ENCODE measurements at places on chromosomes 4 and X. TPM values are rescaled to one million over a fixed set of nuclear protein-coding genes. Genes with fewer than 3 reads are reported as not detected.

- no peak overlapping the region for H3K27ac ChIP-seq
- DNase-seq = no peak
- H3K27me3 ChIP-seq = peaks cover 2% of the 10 kb centered on the region
These were observed 96.2 kb upstream of the IL1RAPL2 start for GRCh38 chrX:104469771-104470170.

GRCh38 chr4:170868170-170868569 lies 778.4 kb upstream of the AADAT start:
- no peaks in the 10 kb centered on the region for H3K27me3 ChIP-seq
- no peak for DNase-seq
- H3K27ac ChIP-seq = no peak overlapping the region
- H3K36me3 ChIP-seq = no peaks in the 10 kb centered on the region
- H3K4me3 ChIP-seq = no peak overlapping the region

Gene USP46
- total RNA-seq = 15.4 TPM

Gene NXF2
- not detected for total RNA-seq

Gene CSAG2
- total RNA-seq = not detected

- no peaks in the 10 kb centered on the region for H3K4me1 ChIP-seq
- H3K4me3 ChIP-seq = peak overlapping the region; percentile 91
- DNase-seq = peak; percentile 29
- H3K27me3 ChIP-seq = peaks cover 6% of the 10 kb centered on the region
- no peak overlapping the region for H3K27ac ChIP-seq
These were observed 1.4 kb downstream of the JADE3 start for GRCh38 chrX:46913667-46914066.

DNA sequence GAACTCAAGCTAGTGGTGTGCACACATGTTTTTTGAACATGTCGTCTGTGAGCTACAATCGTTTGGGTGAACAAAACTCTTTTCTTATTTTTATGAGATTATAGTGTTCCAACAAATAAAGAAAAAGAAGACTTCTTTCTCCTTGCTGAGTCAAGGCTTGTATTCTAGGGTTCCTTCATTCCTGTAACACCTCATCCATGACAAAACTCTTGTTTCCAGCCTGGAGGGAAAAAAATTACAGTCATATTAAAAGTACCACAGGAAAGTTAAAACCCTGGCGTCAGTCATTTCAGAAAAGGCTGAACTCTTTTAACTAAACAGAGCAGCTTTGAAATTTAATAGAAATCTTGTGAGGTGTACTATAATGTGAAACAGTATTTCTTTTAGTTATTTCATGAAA lies 79.2 kb upstream of the BOD1L1 start:
- H3K27ac ChIP-seq = no peak overlapping the region
- DNase-seq = no peak
- H3K4me1 ChIP-seq = no peaks in the 10 kb centered on the region
- H3K4me3 ChIP-seq = no peak overlapping the region
- no peaks in the 10 kb centered on the region for H3K36me3 ChIP-seq

DNA sequence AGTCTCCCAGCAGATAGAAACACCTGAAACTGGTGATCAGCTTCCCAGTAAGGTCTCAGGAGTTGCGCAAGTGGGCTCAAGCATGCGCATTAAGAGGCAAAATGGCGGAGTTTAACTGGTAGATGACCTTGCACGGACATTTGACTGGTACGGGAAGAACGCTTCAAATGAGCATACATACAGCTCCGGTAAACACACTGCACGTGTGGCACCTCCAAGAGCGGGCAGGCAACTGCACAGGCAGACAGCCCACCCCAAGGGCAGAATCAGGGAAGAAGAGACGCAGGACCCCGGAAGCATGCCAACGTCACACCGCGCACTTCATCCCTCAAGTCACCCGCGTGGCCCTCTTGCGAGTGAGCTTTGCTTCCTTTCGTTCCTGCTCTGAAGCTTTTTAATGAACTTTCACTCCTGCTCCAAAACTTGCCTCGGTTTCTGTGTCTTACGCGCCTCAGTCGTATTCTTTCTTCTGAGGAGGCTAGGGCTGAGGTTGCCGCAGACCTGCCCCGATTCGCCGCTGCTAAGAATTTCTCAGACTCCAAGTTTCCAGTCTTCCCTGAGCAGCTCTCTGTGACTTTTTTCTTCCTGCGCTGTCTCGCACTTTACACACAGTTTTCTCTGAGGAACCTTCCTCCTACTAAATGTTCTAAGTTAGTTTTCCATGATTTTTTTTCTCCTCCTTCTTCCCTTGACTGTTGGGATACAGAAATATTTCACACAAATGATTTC lies 180.7 kb upstream of the ZFP42 start:
- peak; percentile 23 for DNase-seq
- no peaks in the 10 kb centered on the region for H3K4me1 ChIP-seq
- no peaks in the 10 kb centered on the region for H3K27me3 ChIP-seq
- peak overlapping the region; percentile 42 for H3K4me3 ChIP-seq
- peak overlapping the region; percentile 83 for H3K27ac ChIP-seq

- peak within 1 kb of the TSS; percentile 93 for H3K4me3 ChIP-seq
- H3K36me3 ChIP-seq = no peaks in the 10 kb centered on the region
- peak; percentile 65 for DNase-seq
- peak within 1 kb of the TSS; percentile 85 for H3K27ac ChIP-seq
- H3K4me1 ChIP-seq = peaks cover 13% of the 10 kb centered on the region
- H3K27me3 ChIP-seq = no peaks in the 10 kb centered on the region
These were observed at the start of gene PKD2 for GRCh38 chr4:88007304-88008121. TSS of gene PKD2 (plus strand) at chr4:88007635. CDS start at chr4:88007734, 99 bp downstream.

GRCh38 chr4:5101571-5101970 lies 50.3 kb downstream of the STK32B start:
- no peak overlapping the region for H3K27ac ChIP-seq
- no peak for DNase-seq
- no peaks in the 10 kb centered on the region for H3K4me1 ChIP-seq
- no peaks in the 10 kb centered on the region for H3K36me3 ChIP-seq
- H3K4me3 ChIP-seq = no peak overlapping the region

Gene IBSP
- total RNA-seq = not detected

- no peaks in the 10 kb centered on the region for H3K27me3 ChIP-seq
- no peak overlapping the region for H3K4me3 ChIP-seq
- H3K27ac ChIP-seq = no peak overlapping the region
- H3K4me1 ChIP-seq = 0 out of 2 replicates have a peak, but pooled peaks cover 2% of the 10 kb centered on the region
- no peaks in the 10 kb centered on the region for H3K36me3 ChIP-seq
These were observed 82.8 kb downstream of the ARSF start for GRCh38 chrX:3124031-3124430.

GRCh38 chrX:9710332-9710731 lies 55.3 kb downstream of the GPR143 start:
- H3K27me3 ChIP-seq = no peaks in the 10 kb centered on the region
- no peaks in the 10 kb centered on the region for H3K4me1 ChIP-seq
- H3K27ac ChIP-seq = no peak overlapping the region
- peaks cover 36% of the 10 kb centered on the region for H3K36me3 ChIP-seq

DNA sequence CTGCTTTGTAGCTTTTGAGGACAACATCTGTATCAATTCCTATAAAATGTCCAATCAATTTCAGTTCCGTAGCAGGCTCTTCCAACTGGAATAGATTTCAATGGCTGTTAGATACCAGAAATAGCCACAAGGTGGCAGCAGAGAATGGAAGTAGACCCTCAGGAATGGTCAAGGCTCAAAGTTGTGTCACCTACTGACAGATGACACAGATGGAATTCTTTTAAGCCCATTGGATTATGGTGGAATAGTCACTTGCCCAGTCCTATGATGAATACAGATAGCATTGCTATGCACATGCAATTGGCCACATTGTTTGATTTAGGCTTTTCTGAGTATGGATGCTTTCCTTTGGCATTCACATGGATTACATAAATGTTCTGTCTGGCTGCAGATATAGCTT lies 130.4 kb upstream of the RADX start:
- peak; percentile 41 for DNase-seq
- no peak overlapping the region for H3K4me3 ChIP-seq
- H3K36me3 ChIP-seq = no peaks in the 10 kb centered on the region
- no peaks in the 10 kb centered on the region for H3K4me1 ChIP-seq

DNA sequence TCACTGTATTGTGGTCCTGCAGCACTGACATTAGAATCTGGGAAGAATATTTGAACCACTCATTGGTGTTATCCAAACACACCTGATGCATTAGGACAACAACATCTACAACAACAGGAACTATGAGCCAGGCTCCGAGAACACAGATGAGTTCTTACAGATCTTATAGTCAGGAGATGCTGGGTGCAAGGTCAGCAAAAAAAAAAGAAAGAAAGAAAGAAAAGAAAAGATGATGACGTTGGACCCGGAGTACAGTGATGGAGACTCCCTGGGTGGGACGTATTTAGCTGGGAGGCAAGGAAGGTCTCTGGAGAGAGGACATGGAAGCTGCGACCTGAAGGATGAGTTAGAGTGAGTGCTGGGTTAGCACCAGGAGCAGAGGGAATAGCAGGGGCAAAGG lies 17.8 kb upstream of the MAN2B2 start:
- no peak for DNase-seq
- H3K4me1 ChIP-seq = no peaks in the 10 kb centered on the region
- no peaks in the 10 kb centered on the region for H3K36me3 ChIP-seq
- peaks cover 61% of the 10 kb centered on the region for H3K27me3 ChIP-seq

GRCh38 chr4:5747738-5748375 lies 36.9 kb downstream of the EVC start:
- H3K4me1 ChIP-seq = peaks cover 44% of the 10 kb centered on the region
- peak overlapping the region; percentile 67 for H3K27ac ChIP-seq
- H3K27me3 ChIP-seq = no peaks in the 10 kb centered on the region
- peaks cover 42% of the 10 kb centered on the region for H3K36me3 ChIP-seq

- H3K4me3 ChIP-seq = no peak overlapping the region
- H3K27me3 ChIP-seq = no peaks in the 10 kb centered on the region
- no peak for DNase-seq
- H3K4me1 ChIP-seq = no peaks in the 10 kb centered on the region
These were observed 36.8 kb downstream of the GPRIN3 start for GRCh38 chr4:89270792-89271191.

All from IMR-90 (cell line).